ENCODE measurements at places on chromosomes 6 and 20.

DNA sequence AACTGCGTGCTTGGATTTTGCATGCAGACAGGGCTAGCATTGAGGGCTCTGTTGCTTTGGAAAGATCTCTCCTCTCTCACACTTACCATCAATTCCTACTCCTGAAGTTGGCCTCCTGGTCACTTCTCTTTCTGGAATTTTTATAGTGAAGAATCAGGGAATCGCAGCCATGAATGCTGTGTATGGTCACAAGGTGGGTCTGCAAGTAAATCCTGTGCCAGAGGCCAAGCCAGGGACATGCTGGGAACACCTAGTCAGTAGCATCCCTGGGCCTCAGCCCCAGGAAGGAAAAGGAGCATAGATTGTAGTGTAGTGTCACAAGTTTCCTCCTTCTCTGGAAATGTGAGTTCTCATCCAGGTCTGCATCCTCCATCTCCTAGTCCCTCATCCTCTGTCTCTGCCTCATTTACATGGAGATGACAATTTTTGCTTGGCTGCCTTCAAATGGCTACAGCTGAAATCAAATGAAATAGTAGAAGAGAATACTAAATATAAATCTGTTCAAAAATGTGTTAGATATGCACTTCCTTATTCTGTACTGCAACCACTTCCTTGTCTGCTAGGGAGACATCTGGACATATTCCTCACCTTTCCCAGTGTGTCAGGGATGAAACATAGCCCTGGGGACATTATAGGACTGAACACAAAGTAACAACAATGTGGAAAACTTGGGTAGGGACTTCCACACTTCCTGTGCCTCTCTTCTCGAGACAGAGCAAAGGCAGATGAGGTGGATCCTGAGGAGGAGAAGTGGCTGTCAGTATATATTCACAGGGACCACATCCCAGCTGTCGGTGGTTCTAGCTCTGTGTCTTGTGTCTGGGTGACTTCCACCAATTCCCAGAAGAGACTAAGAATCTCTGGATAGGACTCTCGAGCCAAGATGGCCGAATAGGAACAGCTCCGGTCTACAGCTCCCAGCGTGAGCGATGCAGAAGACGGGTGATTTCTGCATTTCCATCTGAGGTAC lies 17.0 kb downstream of the CST9 start:
- DNase-seq: no peak

DNA sequence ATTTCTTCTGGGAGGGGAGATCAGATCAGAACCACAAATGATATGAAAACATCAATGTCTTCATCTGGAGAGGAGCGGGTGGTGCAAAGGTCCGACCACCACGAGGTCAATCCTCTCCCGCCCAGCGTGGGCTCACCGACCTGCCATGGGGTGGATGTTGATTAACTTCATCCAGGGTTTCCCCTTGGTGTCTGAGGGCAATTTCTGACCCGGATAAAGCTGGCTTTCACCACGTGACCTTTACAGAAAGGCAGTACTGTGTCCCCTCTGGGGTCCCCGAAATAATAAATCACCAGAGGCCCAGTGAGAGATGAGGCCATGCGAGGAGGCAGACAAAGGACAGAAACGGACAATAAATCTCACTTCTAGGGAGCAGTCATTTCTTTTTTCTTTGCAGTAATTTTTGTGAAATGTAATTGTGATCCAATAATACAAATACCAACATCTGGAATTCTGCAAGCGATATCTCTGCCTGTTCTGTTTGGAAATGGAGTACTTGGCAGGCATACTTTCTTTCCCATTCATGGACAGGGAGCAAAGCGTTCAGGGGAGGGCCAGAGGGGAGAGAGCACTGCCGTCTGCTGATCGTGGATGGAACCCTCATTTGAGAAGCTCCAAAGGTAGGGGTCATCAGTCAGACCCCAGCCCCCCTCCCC lies 55.1 kb upstream of the APCDD1L start:
- DNase-seq: no peak

GRCh38 chr6:5213836-5214235 lies 46.9 kb downstream of the LYRM4 start:
- DNase-seq: no peak

DNA sequence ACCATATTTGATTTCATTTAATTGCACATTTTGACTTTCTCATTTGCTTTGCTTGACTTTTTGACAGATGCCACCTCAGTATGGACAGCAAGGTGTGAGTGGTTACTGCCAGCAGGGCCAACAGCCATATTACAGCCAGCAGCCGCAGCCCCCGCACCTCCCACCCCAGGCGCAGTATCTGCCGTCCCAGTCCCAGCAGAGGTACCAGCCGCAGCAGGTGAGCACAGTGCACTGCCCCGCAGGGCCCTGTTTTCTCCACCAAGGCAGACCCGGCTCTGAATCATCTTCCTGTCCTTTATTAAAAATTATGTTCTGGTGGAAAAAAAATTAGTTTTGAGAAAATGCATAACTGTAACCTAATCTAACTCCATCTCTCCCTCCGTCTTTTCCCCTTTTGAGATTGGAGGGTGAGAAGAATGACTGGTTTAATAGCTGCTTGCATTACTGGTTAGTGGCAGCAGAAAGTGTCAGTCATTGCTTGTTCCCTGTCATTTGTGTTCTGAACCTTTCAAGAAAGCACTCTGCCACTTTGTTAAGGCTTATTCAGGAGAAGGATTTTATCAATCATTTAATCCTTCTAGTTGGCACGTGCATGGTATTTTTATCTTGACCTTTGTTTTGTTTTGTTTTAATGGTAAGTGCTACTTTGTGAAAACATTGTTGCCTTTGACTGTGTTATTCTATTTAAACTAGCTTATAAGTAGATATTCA lies 124.3 kb downstream of the ARID1B start:
- DNase-seq: no peak

DNA sequence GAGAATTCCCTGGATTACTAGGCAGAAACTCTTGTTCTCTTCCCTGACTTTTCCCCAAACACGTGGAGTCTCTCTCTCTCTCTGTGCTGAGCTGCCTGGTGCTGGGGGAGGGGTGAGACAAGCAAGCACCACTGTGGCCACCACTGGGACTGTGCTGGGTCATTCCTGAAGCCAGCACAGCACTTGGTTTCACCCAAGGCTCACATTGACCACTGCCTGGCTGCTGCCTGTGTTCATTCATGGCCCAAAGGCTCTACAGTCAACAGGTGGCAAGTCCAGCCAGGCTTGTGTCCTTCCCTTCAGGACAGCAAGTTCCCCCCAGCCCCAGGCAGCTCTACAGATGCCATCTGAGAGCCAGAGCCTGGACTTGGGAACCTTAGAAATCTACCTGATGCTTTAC lies 92.2 kb downstream of the CTNNBL1 start:
- no peak for DNase-seq
